NCI-H1436 (cell line): ENCODE measurements at places on chromosomes 3 and 15.

DNA sequence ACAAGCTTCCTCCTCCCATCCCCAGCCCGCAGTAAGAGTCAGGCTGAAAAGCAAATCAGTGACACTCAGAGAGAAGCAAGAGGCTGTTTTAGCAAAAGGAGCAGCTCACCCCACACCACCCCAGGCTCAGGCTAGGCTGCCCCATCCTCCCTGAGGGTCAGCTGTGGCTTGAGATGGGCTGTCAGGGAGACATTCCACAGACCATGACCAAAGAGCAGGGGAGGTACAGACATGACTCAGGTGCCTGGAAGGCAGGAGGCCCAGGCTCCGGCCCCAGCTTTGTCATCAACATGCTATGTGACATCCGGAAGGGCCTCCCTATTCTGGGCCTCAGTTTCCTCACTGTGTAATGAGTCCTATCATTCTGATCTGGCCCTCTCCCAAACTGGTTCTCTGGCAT is 24.7 kb downstream of the HCN4 start:
- no peak for DNase-seq

DNA sequence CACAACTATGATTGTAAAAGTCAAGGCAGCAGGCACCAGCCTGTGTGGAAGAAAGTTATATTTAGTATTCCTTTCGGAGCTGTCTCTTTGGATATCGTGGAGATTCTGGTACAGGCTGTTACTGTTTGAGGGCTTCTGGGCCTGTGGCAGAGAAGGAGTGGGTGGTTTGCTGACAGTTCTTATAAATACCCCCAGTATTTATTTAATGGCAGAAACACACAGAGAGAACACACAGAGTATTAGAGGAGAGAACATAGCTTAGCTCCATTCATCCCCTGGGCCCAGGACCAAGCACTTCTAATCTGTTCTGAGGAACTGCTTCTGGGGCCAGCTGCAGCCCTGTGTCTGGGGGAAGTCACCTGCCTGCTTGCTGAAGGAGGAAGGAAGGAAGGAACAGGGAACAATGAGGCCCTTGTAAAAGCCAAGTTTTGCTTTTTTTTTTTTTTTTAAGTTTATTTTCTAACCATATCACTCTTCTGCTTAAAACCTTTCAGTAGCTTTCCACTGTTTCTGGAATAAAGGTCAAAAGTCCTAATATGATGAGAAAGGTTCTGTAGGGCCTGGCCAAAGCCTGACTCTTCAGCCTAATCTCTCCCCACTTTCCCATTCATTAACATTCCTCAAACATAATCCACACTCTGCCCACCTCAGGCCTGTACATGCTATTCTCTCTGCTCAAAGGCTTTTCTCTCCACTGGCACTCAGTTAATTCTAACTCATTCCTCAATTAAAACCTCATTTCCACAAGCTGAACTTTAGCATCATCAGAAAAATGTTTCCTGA is 11.8 kb upstream of the PP2D1 start:
- no peak for DNase-seq

DNA sequence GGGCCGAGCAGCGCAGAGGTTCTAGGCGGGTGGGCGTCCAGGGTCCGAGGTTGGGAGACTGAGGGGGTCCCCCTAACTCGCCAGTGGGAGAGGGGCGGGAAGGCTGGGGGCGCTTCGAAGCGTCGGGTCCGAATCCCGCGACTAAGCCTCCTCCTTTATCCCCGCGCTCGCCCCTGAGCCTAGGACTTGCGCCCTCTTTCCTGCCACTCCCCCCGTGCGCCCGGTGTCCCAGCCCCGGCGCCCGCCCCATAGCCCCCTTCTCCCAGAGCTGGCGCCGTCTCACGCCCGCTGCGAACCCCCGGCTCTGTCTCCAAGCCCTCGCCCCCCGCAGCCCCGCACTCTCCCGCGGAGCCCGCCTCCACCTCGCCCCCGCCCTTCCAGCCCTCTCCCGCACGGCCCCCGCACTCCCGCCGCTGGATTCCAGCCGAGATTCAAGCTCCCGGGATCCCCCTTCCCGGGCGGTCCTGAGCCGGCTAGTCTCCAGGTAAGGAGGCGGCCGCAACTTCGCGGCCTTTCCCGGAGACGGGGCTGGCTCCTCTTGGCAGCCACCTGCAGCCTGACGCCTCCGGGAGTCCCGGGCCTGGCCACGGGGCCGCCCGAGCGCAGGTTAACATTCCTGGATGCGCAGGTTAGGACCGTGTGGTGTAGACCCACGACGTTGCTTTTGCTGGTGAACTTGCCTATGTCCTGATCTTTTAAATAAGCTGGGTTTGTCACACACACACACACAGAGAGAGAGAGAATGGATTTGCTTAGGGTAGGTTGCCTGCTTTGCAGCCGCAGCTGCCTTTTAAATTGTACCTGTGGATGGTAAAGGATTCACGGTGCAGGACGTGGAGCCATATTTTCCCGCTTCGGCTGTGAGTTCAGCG is 563 bp downstream of the PXYLP1 start:
- peak; percentile 14 for DNase-seq

GRCh38 chr3:143977341-143978262 is 6.0 kb downstream of the DIPK2A start:
- no peak for DNase-seq
